ENCODE measurements at places on chromosomes 3 and 15.

DNA sequence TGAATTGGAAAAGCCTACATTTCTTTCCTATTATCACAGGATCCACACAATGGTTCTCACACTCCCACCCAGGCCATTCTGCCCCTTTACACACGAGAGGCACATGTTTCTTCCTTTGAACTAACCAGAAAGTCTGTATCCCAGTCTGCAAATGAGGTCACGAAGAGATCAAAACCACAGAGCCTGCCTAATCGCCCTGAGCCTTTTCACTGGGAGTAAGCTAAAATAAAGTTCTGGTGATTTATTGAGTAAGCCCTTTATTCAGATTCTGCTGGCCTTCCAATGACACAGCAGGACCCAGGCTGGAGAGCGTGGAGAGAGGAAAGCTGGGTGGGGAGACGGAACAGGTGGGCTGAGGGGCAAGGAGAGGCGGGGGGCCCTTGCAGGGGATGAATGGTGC, 78.7 kb downstream of the ATP1B3 start:
- DNase-seq = no peak

DNA sequence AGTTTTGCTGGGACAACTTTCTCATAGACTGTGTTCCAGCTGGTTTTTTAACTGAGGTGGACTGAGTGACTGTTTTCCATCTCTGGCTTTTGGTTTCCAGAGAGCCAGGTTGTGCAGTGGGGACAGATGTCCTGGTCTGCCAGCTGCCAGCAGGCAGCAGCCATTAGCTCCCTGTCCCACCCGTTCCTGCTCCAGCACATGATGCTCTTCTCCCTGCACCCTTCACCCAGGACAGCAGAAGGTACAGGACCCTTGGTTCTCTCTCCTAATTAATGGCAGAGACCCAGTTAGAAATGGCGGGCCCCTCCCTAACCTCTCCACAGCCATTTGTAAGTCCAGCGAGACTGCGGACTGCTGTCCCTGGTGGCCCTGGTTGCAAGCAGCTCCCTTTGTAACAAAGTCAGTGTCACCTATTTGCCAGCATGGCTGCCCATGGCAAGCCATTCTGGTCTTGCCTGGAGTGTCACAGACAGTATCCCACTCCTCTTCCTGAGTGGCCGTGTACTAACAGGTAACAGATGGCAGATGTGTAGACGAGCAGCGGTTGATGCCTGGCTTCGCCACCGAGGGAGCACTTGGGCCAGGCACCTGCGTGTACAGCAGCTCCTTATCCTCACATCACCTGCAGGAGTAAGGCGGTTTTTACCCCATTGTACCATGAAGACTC, 148.3 kb downstream of the DNAJB8 start:
- DNase-seq = no peak

- no peak for DNase-seq
Observed at GRCh38 chr15:32041294-32041693, 11.0 kb downstream of the CHRNA7 start.

DNA sequence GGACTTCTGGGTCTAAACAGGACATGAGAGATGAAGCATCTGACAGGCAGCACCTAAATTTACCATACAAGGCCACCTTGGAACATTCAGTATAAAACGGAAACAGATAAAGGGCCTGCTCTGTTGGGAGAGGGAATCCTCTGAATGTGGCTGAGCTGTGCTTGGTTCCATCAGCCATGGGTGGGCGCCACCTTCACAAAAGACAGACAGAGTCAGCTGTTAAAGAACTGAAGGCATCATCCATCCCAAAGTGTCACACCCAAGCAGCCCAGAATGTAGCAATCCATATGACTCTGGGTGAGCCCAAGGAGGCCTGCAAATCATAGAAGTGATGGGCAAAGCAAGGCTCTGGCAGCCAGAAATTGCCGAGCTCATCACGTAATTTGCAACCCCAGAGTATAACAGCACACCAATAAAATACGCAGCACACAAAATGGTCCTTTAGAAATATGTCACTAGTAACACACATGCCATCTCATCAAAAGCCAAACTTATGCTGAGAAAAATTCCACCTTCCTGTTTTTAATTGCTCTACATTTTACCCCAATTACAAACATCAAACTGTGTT, 24.8 kb upstream of the RBP1 start:
- no peak for DNase-seq

DNA sequence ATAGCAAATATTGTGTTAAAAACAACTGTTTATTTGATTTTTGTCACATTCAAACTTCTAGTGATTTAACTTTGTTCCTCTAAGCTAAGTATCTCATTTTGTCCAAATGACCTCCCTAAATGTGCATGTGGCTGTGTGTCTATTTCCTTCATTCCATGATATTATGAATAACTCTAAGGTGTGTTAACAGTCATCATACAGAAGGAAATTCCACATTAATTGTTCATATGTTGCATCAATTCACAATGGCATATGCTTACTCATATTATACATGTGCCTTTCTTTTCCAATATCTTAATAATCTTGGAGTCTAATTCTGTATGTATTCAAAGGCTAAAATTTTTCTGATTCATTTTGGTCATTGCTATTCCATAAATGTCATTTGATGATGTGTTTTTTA, 186.4 kb downstream of the WDR72 start:
- DNase-seq = no peak

All from activated T-cell treated with anti-CD3 and anti-CD28 coated beads for 48 hours (primary cell).